ENCODE measurements at places on chromosomes 3 and 15.

DNA sequence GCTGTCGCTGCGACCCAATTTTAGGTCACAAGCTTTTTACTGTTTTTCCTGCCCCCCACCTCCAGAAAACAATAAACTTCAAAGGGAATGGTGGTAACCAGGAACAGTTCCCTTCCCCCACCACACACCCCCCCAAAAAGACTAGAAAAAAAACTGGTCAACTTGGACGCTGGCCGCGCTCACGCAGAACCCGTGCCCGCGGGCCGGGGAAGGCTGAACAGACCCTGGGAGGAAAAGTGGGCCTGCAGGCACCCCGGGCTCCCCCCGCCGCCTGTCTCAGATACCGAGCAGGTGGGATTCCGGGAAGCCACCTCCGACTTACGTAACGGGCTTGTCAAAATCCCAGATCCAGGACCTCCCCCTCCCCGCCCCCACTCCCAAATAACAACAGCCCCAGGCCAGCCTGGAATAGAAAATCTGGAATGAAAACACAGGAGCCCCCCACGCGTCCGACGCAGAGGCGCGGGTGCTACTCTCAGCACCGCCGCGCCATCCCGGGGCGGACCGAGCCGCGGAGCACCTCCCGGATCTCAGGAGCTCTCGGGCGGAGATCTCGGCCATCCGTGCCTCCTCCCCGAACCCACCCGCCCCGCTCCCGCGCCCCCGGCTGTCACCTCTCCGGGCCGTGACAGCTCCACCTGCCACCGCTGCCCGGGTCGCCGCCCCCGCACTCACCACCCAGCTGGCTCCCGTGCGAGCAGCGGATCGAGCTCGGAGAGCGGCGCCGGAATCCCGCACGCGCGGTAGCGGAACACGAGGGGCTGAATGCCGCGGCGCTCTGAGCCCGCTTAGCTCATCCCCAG, 557 bp downstream of the DENND4A start:
- DNase-seq: peak; percentile 69

DNA sequence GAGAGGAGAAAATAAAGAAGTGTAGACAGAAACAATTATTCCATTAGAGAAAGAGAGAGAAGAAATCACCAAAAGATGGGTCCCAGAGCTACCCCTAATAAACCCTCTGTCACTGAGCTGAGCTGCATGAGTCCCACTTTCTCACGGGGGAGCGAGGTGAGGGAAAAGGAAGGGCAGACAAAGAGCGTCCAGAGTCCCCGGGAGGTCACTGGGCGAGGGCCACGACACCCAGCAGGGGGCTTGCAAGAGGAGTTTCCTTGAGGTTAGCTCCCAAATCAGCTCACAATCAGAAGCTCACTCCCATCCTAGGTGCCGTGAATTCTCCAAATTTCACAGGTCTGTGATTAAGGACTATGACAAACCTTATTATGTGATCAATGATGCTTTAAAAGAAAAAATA, 62.3 kb downstream of the XXYLT1 start:
- DNase-seq: no peak

DNA sequence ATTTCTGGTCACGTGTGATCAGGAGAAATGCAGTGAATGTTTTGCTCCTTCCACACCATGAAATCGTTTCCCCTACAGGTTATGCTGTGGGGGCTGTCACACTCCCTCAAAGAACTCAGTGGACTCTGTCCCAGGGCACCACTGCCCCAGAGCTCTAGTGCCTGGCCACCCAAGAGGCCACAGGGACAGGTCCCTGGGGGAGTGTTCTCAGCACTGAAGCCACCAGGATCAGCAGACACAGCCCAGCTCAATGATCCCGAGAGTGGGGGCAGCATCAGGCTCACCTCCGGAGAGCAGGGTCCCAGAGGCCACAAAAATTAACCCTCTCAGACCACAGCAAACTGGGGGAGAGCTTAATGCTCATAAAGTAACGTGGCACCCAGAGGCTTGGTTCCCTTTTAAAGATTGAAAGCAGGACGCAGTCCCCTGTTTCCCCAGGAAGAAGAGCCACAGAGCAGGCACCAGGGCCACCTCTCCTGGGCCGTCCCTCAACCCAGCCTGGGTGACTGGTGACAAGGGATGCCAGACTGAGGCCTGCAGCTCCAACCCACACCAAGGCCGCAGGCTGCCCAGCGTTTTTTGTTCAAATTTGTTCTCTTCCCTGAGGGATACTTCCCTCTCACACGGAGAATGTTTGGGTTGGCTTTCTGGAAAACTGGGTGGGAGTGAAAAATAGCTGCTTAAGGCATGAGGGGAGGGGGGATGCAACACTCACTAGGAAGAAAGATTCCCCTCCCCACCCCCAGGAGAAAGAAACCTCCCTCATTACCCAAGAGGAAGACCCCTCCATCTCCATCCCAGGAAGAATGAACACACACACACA, 123.3 kb upstream of the IGF1R start:
- no peak for DNase-seq

DNA sequence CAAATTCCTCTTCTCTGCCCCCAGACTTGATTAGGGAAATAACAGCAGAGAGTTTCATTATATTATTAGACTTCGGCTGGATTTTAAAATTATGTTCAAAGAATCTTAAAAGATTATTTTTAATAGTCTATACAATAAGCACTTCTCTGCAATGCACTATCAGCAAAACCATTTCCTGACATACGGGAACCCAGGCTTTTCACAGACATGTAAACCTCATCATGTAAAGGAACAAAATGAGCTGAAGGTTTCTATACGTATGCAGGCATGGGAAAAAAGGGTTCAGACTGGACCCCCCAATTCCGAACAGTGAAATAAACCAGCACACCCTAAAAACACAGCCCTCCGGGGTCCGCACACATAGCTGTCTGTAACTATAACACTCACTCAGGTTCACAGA, 77.5 kb upstream of the LMOD3 start:
- DNase-seq: no peak

DNA sequence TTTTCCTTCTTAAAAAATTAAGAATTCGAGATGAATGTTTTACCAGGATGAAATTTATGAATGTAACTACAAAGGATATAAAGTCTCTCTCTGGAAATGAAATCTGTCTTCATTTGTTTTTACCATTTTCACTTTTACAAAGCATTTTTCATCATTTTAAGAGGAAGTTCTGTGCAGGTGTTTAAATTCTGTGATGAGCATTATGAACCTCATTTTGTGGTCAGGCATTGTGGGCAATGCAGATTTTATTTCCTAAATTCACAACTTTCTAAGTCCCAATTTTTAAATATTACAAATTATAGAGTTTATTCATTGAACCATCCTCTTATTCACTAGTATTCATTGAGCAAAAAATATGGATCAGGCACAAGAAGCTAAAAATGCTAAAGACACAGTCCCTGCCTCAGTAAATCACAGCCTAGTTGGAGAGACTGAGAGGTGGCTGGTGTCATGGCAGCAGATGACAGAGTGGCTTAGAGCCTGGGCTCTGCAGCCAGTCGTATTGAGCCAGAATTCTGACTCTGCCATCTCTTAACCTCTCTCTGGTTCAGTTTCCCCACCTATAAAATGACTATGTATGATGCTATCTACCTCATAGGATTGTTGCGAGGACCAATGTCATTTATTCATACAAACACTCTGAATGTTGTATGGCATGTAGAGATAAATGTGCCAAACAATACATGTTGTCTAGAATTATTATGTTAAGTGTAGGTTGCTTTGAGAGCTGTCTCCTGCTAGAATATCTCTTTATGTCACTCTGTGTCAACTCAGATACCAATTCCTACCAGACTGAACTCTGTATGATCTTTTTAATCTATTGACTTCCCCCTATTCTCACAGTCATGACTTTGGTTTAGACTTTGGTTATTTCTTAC, 7.5 kb upstream of the TGFBR2 start:
- DNase-seq: peak; percentile 44

DNA sequence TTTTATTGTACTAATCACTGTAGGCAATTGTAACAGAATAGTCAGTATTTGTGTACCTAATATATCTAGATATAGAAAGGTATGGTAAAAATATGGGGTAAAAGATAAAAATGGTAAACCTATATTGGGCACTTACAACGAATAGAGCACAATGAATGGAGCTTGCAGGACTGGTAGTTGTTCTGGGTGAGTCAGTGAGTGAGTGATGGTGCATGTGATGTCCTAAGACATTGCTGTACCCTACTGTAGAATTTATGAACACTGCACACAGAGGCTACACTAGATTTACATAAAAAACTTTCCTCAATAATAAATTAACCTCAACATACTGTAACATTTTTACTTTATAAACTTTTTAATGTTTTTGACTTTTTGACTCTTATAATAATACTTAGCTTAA, 274.3 kb upstream of the PPP2R3A start:
- DNase-seq: no peak

DNA sequence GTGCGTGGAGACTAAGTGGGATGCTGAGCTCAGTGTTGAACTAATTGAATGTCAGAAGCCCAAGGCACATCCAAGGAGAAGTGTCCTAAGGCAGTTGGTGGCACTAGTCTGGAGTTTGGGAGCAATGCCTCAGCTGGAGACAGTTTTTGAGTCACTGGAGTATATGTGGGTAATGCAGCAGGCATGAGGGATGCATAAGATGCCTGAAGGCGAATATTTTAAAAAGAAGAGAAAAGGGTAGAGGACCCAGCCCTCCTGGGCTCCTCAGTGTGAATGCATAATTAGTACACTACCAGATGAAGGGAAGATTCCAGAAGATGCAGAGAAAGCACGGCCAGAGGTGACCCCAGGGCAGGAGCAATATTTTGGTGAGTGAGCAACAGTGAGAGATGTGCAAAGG, 25.1 kb upstream of the PROK2 start:
- no peak for DNase-seq

Data from activated CD4-positive, alpha-beta memory T cell treated with anti-CD3 and anti-CD28 coated beads for 36 hours (primary cell).